Activated T-helper 2 cell treated with anti-CD3 and anti-CD28 coated beads, Interferon-gamma antibody, Interleukin-2, Interleukin-4, amounts not matched to agents 10 μg/mL and 5 μg/mL and 100 μg/mL, durations not matched to agents 14 hours and 24 hours and 36 hours (primary cell): ENCODE measurements at places on chromosomes 11 and 22. TPM values are rescaled to one million over a fixed set of nuclear protein-coding genes. Genes with fewer than 3 reads are reported as not detected.

DNA sequence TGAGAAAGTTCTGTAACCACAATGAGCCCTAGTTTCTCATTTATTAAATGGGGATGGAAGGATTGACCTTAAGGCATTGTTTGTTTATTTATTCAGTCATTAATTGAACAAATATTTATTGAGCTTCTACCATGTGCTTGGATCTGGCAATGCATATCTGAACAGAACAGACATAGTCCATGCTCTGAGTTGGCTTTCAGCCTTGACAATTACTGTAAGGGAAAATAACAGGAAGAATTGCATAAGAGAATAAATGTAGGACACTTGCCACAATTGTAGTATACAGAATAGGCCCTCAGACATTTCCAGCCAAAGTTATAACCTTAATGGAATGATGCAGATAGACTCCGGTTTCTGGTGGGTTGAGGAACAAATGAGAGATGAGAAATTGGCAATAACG, 160.5 kb upstream of the TTC12 start:
- H3K4me3 ChIP-seq: no peak overlapping the region
- H3K27ac ChIP-seq: no peak overlapping the region
- no peaks in the 10 kb centered on the region for H3K4me1 ChIP-seq
- no peaks in the 10 kb centered on the region for H3K36me3 ChIP-seq

DNA sequence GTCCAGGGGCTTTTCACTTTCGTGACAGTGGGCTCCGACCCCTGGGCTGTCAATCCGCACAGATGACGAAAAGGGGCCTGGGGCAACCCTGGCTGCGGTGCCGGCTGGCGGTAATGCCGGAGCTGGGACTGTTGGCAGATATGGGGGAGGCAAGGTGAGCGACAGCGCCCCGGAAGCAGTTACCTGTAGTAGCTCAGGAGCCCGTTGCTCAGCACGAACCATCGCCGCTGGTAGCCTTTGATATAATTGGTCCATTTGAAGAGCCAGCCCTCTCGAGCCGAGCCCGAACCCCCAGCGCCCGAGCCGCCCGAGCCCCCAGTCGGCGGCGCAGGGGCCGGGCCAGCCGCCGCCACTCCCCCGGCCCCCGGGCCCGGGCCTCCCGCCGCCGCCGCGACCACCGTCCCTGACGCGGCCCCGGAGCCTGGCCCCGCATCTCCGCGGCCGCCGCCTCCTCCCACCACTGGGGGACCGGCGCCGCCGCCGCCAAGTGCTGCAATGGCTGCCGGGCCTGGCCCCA, 396 bp downstream of the OSBP start:
- peaks cover 35% of the 10 kb centered on the region for H3K36me3 ChIP-seq
- H3K27me3 ChIP-seq: no peaks in the 10 kb centered on the region
- H3K4me3 ChIP-seq: peak overlapping the region; percentile 100
- peak; percentile 47 for DNase-seq
- H3K4me1 ChIP-seq: peaks cover 47% of the 10 kb centered on the region
- peak overlapping the region; percentile 94 for H3K27ac ChIP-seq

- peaks cover 24% of the 10 kb centered on the region for H3K27me3 ChIP-seq
- H3K36me3 ChIP-seq: no peaks in the 10 kb centered on the region
- H3K27ac ChIP-seq: no peak overlapping the region
- DNase-seq: no peak
Measured at GRCh38 chr11:65730461-65730860, 9.9 kb upstream of the RNASEH2C start.

- H3K27me3 ChIP-seq: no peaks in the 10 kb centered on the region
- no peak for DNase-seq
- peaks cover 7% of the 10 kb centered on the region for H3K4me1 ChIP-seq
- H3K27ac ChIP-seq: no peak overlapping the region
Measured at GRCh38 chr11:66880496-66881450, 23.9 kb downstream of the LRFN4 start.

DNA sequence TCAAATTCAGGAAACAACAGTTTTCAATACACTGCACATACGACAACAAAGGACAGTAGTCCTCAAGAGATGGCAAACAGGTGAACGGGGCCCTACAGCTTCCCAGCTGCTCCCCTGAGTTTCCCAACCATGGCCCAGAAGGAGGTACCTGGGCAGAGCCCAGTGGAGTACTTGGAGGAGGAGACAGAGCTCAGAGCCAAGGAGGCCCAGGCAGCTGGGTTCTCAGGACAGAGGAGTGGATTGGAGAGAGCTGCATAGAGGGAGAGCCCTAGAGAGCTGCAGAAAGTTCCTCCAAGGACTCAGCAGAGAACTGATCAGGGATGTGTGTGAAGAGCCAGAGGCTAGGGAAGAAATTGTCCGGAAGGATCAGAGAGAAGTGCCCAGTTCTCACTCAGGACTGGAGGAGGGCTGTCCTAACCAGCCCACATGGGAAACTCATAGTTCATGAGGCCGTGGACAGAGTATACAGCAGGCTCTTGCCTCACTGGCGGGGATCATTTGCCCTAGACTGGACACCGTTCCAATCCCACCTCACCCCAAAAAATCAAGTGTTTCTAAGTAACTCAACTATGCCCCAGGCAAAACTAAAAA, 7.6 kb upstream of the ASCL2 start:
- H3K27ac ChIP-seq: no peak overlapping the region
- H3K4me3 ChIP-seq: no peak overlapping the region
- no peak for DNase-seq

NPTXR gene
- 1.4 and 1.7 TPM in 2 replicates for total RNA-seq
